ENCODE measurements at places on chromosomes 16 and 17.

- DNase-seq: no peak
These were observed 1.4 kb downstream of the TMEM97 start for GRCh38 chr17:28320215-28321061.

DNA sequence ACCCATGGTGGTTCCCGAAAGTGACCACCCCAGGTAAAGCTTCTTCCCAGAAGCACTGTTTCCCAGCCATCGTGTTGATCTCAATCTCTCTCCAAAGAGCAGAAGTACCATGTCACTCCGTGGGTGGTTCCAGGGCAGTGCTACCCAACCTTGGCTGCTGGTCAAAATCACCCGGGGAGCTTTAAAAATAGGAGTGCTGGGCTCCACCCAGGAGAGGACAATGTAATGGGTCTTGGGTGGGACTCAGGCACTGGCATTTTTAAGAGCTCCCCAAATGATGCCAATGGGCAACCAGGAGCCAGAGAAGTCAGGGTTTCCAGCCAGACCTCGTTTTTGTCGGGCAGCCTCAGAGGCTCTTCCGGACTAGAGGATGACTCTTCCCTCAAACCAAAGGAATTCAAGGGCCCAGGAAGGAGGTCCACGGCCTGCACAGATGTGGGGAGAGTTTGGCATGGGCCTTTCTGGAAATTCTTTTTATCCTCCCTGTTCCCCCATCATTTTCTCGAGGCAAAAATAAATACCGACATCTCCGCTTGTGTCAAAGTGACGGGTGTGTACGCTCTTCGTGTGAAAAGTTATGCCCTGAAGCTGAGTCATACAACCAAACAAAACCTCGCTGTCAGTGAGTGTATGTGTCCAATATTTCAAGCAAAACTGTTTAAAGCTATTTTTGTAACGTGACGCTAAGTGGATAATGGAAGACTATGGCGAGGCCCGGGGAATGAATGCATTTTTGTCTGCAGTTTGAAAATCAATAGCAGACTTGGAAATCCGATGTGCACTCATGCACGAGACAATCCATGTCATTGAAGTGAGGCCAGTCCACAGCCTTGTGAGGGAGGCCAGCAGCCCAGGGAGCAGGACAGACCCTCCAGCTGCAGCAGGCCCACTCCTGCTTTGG, 364.1 kb downstream of the FOXL1 start:
- no peak for DNase-seq

DNA sequence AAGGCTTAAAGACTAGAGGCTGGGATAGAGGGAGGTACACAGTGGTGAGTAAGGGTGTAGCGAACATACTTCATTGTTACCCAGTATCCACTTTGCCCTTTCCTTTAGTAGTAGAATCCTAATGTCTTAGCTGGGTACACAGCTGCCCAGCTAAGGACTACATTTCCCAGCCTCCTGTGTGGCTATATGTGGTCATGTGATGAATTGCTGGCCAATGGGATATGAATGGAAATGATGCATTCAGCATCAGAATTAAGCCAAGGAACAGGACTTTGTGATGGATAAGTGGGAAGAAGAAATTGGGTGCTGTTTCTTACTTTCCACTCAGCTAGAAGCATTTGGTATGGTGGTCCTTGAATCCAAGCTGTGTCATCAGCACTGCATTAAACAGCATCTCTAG, 55.9 kb downstream of the FOXL1 start:
- DNase-seq: no peak

GRCh38 chr17:67557052-67557845, 160.5 kb upstream of the NOL11 start:
- no peak for DNase-seq

- DNase-seq: no peak
These were observed 40.6 kb upstream of the CPNE2 start for GRCh38 chr16:57051696-57052228.

- DNase-seq: no peak
These were observed 27.0 kb downstream of the CBFB start for GRCh38 chr16:67055712-67056487.

DNA sequence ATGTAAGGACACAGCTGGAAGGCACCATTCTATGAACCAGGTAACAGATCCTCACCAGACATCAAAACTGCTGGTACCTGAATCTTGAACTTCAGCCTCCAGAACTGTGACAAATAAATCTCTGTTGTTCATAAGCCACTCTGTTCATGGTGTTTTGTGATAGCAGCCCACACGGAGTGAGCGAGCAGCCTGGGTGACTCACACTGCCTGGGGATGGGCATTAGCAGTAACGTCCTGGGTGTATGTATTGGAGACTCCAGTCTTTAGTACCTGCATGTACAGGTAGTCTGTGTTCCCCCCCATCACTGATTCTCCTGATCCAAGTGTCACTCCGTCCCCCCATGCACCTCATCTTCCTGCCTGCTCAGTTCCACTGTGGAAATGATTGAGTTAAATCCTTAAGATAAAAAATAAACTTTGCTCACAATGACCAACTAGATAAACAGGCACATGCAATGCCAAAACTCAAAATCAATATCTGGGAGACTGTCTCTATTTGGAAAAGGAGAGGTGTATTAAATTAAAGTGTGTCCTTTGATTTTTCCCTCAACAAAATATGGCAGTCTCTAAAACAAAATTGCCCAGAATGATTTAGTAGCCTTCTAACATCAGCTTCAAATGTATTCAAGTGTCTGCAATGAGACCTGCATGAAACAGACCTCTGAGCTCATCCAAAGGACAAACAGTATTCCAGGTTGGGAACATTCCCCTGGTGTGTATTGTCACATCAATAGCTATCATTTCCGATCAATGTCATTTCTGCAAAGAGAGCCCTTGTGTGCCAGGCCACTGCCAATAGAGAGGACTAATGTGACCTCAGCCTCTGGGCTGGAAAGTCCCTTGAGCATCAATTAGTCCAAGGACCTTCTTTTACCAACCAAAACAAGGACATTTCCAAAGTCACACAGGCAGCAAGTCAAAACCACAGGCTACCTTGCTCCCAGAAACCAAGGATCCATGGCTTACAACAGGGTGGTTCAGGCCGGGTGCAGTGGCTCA, 12.2 kb upstream of the VAT1L start:
- no peak for DNase-seq

DNA sequence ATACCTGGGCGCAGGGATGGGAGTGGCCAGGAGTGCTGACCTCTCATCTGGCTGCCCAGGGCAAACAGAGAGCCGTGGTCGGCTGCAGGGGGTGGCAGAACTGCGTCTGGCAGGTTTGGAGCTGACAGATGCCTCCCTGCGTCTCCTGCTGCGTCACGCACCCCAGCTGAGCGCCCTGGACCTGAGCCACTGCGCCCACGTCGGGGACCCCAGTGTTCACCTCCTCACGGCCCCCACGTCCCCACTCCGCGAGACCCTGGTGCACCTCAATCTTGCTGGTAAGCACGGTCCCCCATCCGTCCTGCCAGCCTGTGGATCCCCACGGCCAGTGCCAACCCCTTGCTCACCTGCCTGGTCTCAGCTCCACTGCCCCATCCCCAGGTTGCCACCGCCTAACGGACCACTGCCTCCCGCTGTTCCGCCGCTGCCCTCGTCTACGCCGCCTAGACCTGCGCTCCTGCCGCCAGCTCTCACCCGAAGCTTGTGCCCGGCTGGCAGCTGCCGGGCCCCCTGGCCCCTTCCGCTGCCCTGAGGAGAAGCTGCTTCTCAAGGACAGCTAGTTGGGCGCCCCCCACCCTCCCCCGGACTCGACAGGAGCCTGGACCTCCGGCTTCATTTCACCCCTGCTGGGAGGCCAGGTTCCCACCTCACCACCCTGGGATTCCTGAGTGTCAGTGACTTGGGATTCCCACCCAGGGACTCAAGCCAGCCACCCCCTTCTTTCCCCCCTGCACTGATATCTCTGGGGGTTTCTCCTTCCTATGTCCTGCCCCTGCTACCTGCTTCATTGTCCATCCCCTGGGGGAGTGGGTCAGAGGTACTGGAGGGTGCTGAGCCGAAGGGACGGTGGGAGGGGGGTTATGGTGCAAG, 2.0 kb upstream of the ORAI3 start:
- DNase-seq: no peak

- DNase-seq: no peak
These were observed 50.3 kb downstream of the BMERB1 start for GRCh38 chr16:15484662-15485061.

- no peak for DNase-seq
These were observed 47.5 kb downstream of the SLC6A2 start for GRCh38 chr16:55703003-55704001.
